A172 (cell line): ENCODE measurements at places on chromosomes 11 and 22.

GRCh38 chr11:2976294-2977063 is 15.7 kb downstream of the NAP1L4 start:
- no peak for DNase-seq

GRCh38 chr11:11440144-11440543 is 87.1 kb upstream of the CSNK2A3 start:
- no peak for DNase-seq

DNA sequence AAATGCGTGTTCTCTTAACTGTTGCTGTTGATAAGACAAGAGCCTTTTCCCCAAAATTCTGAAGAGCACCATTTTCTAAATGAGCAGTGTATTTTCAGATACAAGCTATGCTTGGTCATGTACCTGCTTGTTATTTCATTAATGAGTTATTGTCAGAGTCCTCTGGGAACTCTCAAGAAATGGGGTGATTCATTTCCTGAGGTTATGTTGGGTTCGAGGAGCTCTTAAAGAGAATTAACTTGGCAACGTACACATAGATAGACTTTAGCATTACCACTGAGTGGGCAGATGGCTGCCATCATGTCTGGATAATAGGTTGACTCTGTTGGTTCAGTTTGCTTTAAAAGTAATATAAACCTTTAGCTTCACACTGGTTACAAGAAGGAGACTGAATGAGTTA is 87.9 kb upstream of the SORL1-AS1 start:
- peak; percentile 33 for DNase-seq

DNA sequence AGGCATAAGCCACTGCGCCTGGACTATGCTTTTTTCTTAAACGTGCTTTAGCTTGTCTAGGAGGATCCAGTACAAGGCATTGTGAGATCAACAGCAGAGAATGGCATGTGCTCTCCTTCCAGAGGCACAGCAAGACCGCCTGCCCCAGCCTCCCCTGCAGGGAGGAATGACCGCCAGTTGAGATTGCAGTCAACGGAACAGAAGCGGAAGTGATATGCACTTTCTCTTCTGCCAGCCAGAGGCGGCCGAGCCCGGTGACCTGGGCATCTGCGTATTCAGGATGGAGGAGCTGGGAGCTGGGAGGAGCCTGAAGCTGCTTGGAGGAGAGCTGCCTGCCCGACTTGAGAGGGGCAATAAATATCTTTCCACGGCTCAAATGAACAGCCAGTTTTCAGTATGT is 243.0 kb downstream of the CTTN start:
- no peak for DNase-seq

DNA sequence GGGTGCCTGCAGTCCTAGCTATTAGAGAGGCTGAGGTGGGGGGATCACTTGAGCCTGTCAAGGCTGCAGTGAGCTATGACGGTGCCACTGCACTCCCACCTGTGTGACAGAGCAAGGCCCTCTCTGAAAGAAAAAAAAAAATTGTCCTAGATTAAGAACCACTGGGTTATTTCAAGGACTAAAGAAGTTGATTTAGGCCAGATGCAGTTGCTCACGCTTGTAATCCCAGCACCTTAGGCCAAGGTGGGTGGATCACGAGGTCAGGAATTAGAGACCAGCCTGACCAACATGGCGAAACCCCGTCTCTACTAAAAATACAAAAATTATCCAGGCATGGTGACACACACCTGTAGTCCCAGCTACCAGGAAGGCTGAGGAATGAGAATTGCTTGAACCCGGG is 129.0 kb downstream of the MRTFA start:
- no peak for DNase-seq

GRCh38 chr11:28738549-28738948 is 630.4 kb downstream of the METTL15 start:
- DNase-seq = peak; percentile 58

DNA sequence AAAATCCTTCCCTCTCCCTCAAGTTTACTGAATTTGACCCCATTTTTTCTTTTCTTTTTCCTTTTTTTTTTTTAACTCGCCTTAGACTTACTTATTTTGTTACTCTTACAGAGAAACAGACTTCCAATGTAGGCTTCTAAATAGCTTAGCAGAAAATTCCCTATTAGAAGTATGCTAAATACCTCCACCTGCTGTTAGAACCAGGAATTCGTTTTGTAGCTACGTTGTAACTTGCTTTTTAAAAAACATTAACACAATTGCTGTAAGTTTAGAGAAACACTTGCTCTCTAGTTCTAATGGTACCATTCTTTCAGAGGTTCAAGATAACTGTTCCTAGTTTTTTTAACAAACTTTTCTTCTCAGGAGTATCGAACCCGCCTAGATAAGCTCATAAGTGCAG is 324.2 kb downstream of the DCDC1 start:
- DNase-seq = peak; percentile 30

DNA sequence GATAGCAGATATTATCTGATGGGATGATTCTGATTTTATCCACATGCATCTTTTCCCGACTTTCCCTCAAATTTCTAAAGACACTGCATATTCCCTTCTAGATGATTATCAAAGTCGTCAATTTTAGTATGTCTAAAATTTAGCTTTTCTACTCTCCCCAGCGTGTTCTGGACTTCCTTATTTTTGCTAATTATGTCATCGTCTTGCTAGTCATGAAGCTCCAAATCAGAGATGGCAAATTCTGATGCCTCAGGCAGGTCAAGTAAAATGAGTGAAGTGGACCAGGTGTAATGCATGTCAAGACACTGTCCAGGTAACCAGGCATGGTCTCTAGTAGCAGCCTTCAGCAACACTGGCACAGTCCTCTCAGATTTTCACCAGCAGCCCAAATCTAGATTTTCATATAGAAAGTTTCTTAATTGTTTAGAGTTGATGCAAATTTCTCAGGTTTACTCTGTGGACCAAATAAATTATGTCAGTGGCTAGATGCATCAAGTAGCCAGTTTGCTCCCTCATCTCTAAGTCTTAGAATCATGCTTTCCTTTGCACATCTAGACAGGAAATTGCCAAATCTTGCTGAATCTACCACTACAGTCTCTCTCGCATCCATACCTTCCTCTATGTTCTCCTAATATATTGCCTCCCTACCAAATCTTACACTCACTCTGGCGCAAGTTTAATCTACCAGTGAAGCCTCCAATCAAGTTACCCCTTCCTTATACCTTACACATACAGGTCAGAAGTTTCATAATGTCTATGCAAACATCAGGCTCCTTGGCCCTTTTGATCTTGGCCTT is 10.6 kb downstream of the HSD17B12 start:
- DNase-seq = no peak

DNA sequence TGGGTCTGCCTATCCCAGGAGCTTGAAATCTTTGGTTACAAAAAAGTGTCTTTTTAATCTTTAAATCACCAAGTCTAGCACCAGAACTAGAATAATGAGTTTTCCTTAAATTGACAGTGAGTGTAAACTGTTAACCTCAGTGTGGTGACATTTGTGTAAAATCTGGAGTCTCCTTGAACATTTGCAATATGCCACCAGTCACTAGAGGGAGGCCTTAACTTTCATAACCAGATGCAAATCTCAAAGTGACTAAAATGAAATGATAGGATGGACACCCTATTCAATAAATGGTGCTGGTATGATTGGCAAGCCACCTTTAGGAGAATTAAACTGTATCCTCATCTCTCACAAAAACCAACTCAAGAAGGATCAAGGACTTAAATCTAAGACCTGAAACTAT is 8.3 kb upstream of the SCGB1D2 start:
- no peak for DNase-seq

GRCh38 chr11:108125096-108125495 is 3.7 kb downstream of the ACAT1 start:
- DNase-seq = no peak

DNA sequence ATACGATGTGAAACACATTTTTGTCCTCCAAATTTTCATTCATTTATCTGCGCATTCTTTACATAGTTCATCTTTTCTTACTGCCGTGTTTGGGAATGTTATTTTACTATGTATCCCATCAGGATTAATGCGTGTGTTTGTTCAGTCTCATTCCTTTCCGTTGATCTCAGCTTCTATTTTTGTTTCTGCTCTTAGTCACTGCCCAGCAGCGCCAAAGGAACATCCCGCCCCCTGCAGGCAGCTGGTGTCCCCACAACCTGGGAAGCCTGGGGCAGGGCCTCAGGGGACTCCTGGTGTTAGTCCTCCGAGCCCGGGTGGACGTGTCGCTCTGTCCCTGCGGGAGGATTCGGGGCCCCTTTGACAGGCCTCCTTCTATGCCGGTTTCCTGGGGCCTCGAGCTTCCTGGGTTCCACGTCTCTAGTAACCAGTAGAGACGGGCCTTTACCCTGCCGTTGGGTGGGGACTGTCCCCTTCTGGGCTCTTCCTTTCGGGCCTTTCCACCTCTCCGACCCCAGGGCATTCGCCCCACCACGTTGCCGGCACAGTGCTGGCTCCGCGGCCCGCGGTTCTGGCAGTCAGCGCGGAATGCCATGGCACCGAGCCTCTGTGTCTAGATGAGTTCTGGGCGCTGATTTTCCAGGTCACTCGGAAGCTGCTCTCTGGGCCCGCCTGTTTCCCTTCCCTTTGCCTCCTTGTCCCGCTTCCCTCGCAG is 39.8 kb downstream of the WEE1 start:
- DNase-seq = peak; percentile 98

DNA sequence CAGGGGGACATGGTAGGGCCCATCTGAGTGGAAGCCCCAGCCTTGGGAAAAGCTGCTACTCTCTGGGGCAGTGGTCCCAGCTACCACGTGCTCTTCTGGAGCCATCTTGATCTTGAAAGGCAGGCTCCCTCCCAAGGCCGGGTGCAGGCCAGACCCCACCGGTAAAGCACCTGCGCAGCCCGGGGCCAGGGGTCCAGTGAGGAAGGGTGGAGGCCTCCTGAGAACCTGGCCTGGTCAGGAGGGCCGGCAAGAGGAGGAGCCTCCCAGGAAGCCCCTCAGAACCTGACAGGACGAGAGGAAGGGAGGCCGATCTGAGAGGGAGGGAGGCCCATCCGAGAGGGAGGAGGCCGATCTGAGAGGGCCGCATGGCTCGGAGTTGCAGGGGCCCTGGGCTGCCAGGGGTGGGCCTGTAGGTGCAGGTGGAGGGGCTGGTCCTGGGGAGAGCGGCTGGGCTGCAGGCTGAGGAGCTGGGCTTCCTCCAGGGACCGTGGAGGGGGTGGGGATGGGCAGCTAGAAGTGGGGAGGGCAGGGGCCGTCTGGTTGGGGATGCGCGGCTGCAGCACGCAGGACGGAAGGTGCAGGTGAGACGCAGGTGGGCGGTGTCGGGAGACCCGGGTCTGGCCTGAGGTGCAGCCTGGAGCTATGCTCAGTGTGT is 529 bp downstream of the GRAMD4 start:
- no peak for DNase-seq

GRCh38 chr22:33126881-33127280 is 68.7 kb upstream of the SYN3 start:
- DNase-seq = peak; percentile 14

GRCh38 chr22:44120314-44120704 is 60.4 kb upstream of the PARVG start:
- no peak for DNase-seq
